ENCODE measurements at places on chromosomes 7 and 10.

DNA sequence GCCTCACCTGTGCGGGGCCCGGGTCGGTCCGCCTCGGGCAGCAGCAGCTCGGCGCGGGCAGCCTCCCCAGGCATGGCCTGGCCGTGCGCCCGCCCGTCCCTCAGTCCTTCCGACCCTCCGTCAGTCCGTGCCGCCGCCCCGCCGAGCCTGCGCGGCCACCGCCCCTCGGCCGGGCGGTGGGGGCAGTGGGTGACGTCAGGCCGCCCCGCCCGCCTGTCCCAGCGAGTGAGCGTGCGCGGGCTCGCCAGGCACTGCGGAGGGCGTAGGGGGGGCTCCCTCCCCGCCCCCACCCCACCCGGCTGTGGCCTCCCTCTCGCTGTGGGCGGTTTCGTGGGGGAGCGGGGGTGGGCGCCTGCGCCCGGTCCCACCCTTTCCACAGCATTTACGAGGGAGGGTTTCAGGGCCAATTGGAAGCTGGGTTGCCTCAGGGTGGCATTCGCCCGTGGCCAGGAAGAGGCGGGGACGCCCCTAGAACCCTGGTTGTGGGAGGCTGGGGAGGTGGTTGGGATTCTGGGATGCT lies at the start of gene NACAD:
Gene NACAD, minus strand, starts transcription at position 149 of the 520 bp plus-strand sequence. Its CDS starts 75 bp downstream, at position 74.
- DNase-seq, result no peak

DNA sequence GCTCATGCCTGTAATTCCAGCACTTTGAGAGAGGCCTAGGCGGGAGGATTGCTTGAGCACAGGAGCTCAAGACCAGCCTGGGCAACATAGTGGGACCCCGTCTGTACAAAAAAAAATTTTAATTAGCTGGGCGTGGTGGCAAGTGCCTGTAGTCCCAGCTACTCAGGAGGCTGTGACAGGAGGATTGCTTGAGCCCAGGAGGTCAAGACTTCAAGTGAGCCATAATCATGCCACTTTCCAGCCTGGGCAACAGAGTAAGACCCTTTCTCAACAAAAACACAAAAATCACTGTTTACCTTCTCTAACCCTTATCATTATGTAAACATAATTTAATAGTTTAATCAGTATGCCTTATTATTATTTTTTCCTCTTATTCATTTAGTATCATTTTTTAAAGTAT lies 44.5 kb downstream of the GBF1 start:
- DNase-seq, result no peak

- DNase-seq, result no peak
Observed at GRCh38 chr10:2981361-2981801, 86.0 kb upstream of the PFKP start.

- no peak for DNase-seq
Observed at GRCh38 chr7:1550005-1550845, 5.8 kb downstream of the TMEM184A start.

DNA sequence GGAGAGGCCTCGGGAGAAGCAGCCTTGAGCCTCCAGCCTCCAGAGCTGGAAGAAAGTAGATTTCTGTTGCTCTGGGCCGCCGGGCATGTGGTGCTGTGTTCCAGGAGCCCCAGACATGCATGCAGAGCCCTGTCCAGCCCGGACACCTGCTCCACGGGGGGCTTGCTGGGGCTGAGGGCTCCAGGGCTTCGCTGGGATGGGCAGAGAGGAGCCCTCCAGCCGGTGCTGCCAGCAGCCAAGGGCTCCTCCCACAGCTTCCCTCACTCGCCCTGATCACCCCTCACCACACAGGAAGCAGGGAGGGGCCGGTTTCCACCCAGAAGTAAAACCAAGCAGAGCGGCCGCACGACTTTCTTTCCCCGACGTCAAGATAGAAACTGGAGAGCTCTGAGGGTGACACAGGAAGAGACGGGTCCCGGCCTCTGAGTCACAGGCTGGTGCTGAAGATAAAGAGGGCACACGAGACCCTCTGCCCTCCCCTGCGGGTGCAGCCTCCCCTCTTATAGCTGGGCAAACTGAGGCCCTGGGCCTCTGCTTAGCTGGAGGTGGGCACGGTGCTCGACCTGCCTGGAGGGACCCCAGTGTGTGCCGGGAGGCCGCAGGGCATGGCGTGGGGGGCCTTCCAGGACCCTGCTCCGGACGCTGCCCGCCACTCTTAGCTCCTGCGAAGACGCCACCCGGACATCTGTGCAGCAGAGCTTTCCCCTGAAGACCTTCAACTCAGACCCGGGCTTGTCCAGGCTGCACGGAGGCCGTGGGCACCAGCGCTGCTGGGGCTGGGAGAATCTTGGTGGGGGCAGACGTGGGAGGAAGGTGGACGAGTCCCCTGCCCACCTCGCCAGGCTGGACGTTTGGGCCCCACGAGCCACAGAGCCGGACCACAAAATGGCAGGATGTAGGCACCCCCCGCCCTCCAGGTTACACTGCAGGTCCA lies 31.1 kb downstream of the ADAP1 start:
- peak; percentile 92 for DNase-seq

DNA sequence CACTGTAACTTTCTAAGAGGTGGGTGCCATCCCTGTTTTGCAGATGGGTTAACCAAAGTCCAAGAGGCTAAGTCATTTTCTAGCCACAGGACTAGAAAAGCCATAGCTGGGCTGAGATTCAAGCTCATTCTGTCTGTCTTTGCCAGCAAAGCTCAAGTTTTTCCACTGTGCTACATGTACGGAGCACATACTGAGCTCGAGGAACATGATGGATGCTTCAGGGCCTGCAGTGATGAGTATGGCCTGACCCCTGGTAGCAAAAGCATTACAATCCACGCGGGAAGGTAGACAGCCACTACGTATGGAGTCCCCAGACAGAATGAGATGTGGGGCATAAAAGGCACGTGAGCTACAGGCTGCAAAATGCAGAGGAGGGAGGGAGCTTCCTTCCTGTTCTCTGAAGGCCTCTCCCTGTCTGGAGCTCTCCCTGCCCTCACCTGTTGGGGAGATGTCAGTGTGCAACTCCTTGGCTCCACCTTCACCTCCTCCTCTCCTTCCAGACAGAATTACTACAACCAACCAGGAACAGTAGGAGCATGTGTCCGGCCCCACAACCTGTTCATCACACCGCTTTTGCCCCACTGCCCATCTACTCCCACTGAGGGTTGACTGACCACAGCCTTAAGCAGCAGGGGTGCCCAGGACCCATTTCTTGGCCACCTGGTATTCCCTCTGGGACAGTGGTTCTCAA lies 16.4 kb downstream of the ITPRIP start:
- no peak for DNase-seq

DNA sequence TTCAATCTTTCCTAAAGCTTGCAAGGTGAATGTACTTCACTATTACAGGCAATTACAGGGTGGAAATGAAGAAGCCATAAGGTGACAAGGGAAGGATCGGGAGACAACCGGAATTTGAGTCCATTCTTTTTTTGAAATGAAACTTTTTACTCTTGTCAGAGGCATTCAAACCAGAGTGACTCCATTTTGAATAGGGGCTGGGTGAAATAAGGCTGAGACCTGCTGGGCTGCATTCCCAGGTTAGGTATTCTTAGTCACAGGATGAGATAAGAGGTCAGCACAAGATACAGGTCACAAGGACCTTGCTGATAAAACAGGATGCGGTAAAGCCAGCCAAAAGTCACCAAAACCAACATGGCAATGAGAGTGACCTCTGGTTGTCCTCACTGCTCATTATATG lies 363.3 kb downstream of the TYW1 start:
- DNase-seq, result peak; percentile 51

Data from hematopoietic multipotent progenitor cell treated with erythropoietin and hydrocortisone succinate and interleukin-3 and kit ligand, for 8 days (in vitro differentiated cells).